ENCODE measurements at places on chromosomes 7 and 10.

DNA sequence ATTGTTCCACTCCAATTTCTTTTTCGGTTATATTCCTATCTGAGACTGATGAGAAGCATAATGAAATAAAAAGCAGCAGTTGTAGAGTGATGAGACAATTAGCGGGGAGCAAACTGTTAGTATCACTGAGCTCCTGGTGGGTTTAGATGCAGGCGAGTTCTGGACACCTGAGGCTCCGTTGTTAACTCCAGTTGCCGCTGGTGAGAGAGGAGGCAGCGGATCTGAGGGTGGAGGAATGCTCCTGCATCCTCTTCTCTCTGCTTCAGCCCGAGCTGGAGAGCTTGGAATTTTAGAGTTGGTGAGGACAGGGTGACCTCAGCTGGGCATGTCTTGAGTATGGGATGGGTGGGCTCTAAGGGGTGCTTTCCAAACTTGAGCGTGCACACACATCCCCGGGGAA, 31.4 kb downstream of the LRMDA start:
- DNase-seq: no peak

DNA sequence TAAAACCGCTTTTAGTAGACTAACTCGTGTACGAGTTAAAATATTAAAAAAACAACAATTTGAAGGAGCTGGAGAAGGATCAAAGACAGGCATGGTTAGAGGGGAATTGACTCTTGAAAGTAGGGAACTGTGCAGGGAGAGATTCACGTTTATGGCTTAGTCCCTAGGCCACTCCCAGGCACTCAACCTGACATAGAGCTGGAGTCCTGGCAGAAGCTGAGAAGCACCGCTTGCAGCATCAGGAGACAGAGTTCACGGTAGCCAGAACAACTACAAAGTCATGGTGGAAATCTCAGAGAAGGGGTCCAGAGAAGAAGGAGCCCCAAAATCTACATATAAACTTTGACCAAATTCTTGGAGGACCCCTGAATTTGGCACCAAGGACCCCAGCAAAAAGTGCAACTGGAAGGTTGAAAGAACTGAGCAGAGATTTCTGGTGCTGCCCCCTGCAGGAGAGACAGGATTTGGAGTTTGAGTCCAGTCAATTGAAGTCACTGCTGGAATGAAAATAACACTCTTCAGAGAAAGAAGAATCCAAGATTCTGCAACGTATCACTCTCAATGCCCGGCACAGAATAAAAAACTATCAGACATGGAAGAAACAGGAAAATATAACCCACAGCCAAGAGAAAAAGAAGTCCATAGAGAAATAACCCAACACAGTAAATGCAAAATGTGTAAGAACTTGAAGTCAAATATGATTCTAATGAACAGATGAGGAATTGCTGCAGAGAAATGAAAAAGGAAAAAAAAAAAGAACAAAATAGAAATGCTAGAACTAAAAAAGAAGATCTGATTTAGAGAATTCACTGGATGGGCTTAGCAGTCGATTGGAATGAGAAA, 493.3 kb upstream of the PODXL start:
- peak; percentile 25 for DNase-seq

GRCh38 chr10:130045801-130046321, 64.8 kb downstream of the C10orf143 start:
- DNase-seq: no peak

GRCh38 chr10:22767859-22768258, 53.5 kb upstream of the PIP4K2A start:
- no peak for DNase-seq

GRCh38 chr10:109727436-109727835, 195.9 kb downstream of the XPNPEP1 start:
- no peak for DNase-seq

DNA sequence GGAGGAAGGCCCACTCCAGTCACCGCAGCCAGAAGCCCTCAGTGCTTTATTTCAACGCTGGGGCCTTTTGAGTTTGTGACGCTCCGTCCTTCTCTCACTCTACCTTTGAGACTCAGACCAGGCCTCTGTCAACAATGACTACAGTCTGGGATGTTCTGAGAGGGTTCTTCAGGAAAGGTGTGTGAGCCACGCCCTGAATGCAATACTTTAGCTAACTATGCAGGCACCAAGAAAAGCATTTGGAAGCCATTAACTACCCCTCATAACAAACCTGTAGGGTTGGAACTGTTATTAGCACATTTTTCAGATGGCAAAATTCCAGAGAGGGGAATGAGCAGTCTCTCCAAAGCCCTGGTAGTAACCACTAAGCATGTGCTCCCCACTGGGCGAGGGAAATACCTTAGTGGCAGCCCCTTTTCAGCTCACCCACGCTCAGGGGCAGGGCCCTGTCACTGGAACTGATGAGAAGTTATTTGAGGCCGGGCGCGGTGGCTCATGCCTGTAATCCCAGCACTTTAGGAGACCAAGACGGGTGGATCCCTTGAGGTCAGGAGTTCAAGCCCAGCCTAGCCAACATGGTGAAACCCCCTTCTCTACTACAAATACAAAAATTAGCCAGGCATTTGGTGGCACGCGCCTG, 5.7 kb upstream of the ARPC1B start:
- no peak for DNase-seq

DNA sequence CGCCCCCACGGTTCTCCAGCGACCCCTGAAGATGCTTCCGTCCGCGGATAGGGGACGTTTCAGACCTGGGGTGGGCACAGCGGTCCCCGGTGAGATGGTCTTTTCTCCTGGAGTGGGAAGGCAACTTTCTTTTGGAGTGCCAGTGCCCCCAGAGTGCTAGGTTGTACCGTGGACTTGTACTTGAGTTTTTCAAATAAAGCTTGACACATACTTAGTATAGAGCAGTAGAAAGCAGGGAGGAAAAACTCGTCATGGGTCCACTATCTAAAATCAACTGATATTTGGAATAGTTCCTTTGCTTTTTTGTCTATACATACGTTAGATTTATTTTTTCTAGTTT, 28.4 kb downstream of the RBM20 start:
- no peak for DNase-seq

GRCh38 chr7:106069471-106070200, 42.5 kb downstream of the SYPL1 start:
- no peak for DNase-seq

Data from naive thymus-derived CD4-positive, alpha-beta T cell (primary cell).